ENCODE measurements at places on chromosomes 11 and 22.

GRCh38 chr11:57475671-57476046 is 15.3 kb downstream of the RTN4RL2 start:
- DNase-seq: no peak

DNA sequence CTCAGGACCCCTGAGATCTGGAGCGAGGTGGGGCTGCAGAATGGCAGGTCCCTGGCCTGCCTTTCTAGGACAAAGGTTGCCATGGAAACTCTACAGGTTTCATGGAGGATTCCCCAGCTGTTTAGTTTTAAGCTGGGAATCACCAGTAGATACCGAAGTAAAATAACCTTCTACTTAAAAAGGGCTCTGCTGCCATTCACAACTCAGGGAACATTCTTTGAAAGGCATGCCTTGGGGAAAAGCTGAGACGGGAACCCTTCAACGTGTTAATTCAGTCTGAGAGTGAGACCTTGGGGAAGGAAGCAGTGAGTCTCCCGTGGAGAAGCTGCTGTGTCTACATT is 493.3 kb downstream of the BRD1 start:
- DNase-seq: no peak

DNA sequence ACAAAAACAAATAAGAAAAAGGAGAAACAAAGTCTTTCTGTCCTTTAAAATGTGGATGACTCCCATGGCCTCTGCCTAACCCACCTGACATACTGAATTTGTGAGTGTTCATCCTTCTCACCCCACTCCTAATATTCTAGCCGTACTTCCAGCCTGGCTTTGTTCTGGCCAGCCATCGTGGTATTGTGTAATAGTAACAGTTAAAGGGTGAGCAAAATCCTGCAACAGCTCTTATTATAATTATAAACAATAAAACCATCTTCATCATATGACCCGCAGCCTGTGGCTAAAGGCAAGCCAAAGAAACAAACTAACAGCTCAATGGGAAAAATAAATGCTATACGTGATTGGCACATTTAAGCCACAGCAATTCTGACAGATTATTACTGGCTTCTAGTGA is 721.6 kb upstream of the TENM4 start:
- DNase-seq: no peak

GRCh38 chr11:75782540-75783263 is 14.1 kb downstream of the DGAT2 start:
- no peak for DNase-seq

DNA sequence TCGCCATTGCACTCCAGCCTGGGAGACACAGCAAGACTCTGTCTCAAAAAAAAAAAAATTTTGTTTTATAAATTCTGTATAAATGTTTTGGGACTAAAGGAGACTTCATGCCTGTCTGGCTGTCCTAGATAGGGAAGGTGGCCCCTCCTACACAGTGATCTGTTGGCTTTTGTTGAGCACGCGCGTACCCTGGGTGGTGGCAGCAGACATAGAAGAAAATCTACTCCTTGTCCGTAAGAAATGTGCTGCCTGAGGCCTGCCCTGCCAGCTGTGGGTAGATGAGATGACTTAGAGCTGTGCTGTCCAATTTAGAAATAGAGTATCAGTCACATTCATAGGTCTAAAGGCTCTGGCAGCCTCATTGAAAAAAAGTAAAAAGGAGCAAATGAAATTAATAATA is 37.0 kb downstream of the AP2A2 start:
- DNase-seq: no peak

DNA sequence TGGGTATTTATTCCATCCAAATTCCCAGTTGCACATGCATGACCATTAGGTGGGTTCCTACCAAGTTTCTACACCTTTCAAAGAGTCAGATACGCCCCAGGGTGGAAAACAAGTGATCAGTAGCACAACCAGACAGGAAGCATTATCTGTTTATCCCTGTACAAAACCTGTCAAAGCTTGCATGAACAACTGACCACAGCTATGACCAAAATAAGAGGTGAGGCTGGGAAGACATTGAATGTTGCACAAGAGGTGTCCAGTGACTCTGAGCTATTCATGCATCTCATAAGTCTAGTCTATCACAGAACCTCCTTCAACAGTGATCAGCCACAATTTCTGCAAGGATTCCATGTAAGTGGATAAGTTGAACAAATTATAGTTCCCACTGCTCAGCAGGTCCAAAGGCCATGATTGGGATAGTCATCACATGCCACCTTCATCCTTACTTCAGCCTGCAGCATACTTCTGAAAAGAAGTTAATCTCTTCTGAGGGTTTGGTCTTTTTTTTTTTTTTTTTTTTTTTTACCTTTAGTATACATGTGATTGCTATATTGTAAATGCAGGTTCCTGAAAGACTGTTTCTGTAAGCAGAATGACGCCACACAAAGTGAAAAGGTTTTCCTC is 28.0 kb upstream of the TMEM45B start:
- no peak for DNase-seq

Measured in NCI-H524 treated with DMSO at 0.1 percent for 48 hours (cell line).